ENCODE measurements at places on chromosomes 5 and 9.

- DNase-seq, result no peak
Observed at GRCh38 chr5:180557217-180557809, 34.0 kb downstream of the SCGB3A1 start.

DNA sequence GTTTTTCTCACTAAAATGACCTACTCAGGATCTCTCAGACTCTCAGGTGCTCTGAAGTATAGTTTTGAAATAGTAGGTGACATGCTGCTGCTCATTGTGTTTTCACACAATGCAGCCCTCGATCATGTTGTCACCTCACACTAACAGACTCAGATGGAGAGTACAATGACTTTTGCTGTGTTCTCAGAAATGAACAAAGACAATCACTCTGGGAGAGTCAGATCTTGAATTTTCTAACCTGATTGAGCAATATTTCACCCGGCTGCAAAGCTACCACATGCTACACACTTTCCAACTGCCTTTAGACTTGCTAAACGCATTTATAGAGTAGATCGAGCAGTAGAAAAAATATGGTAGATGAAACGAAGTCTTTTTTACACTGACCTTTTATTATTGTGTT, 113.4 kb downstream of the ST8SIA4 start:
- DNase-seq, result no peak

GRCh38 chr9:90544488-90544887, 98.1 kb downstream of the DIRAS2 start:
- DNase-seq, result no peak

DNA sequence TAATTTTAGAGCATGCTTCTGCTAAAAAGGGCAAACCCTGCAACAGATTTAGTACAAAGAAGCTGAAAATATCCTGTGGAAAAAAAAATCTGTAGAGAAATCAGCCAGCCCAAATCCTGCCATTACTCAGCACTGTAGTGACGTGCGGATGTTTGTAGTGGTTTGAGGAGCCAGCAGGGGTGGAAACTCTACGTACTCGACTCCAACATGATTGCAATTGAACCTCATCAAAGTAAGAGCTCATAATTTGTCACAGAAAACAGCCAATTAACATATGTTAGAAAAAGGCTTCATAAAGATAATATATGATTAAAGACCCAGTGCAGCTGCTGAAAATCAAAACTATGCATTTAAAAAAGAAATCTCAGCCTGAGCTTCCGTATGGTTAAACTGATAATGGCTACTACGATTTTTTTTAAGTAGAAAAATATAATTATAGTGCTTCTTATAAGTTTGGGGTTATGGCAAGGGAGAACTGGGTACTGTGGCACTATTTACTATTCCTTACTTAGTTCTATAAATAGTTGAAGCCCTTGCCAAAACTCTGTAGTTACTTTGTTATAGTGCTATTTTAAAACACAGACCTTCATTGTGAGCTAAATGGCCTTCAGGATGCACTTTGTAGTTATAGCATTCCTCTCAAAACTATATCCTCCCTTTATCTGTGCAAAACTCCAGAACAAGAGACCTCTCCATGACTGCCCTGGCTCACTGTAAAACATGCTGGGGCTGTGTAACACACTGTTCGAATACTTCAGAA, 49.4 kb downstream of the MEF2C start:
- no peak for DNase-seq

DNA sequence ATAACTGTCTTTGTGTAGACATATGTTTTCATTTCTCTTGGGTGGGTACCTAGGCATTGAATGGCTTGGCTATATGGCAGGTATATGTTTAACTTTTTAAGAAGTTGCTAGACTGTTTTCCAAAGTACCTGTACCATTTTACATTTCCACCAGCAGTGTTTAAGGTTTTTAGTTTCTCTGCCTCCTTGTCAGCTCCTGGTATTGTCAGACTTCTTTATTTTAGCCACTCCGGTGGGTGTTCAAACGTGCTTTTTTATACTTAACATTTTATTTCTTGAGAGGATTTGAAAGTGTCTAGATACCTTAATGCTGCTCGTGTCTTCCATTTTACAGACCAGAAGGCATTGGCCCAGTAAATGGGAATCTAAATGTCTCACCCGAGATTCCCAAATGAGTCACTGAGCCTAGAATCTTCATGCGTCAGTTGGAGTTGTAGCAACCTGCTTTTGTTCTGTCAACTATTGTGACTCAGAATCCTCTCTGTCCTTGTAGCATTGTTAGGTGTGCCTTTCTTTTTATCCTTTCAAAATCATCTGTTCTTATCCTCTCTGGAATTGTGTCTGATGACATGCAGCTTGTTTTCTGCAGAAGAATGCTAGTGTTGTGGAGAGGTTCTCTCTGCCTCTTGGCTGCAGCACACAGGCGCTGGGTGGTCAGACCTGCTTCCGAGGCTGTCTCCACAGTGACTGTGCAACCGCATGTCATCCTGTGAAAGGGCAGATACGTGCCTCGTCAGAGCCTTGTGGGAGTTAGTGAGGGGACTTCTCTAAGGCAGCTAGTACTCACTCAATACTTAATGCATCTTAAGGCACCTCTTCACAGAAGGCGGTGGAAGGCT, 291.8 kb downstream of the AOPEP start:
- no peak for DNase-seq

- DNase-seq, result peak; percentile 52
Observed at GRCh38 chr5:39424736-39425637, at the start of gene DAB2. Gene DAB2 (minus strand): TSS chr5:39424980. CDS start chr5:39394320, 30,660 bp downstream.

DNA sequence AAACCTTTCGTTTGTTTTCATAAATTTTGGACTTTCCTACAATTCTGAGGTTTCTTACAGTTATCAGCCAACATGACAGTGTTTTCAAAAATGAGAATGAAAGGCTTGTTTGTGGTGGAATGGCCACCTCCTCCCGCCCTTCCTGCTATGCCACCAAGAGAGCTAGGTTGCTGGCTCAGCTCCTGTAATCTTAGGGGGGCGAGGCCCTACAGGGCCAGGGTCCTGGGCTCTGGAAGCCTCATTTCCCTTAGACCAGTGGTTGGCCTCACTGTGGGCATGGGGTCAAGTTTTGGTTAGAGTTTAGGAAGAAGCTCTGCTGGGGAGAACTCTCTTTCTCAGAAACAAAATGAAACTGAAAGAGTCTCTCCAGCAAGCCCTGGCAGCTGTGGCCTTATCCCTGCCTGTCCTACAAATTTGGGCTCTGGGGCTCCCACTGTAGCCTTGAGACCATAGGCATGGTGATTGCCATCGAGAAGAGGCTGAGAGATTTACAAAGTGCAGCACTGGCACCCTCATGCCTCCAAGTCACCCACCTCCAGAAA, 66.2 kb downstream of the IRX1 start:
- no peak for DNase-seq

DNA sequence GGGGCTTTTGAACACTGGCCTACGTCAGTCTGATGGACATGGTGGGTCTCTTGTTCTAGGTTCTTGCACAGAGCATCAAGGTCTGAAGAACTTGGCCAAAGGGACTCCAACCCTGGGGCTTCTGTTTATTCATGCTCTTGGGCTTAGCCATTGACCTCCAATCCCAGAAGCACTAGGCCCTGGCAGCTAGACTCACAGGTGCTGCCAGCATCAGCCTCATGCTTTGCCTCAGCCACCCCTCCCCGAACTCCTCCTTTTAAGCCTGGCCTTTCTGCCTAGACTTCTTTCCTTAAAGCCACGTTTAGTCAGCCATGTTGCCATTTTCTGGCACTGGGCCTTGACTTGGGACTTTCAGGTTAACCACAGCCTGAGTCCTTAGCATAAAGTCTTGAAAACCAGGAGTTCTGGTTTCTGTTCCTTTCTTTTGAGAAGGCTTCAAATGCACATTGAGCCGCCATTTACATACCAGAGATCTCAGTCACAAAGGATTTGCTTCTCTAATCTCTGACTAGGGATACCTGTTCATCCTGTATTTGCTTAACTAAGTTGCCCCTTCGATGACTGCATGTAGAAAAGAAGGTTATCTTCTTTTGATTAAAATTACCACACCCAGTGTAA, 54.7 kb downstream of the ANGPTL2 start:
- DNase-seq, result no peak

DNA sequence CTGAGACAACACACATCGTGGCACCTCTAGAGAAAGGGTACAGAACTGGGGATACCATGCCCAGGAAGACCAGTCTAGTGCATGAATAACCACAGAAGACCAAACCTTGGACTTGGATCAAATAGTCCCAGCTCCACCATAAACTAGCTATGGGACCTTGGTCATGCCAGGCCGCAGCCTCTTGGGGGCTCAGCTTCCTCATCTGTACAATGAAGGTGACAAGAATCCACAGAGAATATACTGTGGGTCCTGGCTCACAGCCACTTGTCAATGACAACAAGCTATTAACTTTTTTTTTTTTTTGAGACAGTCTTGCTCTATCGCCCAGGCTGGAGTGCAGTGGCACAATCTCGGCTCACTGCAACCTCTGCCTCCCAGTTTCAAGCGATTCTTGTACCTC, 3.9 kb downstream of the KYAT1 start:
- no peak for DNase-seq

DNA sequence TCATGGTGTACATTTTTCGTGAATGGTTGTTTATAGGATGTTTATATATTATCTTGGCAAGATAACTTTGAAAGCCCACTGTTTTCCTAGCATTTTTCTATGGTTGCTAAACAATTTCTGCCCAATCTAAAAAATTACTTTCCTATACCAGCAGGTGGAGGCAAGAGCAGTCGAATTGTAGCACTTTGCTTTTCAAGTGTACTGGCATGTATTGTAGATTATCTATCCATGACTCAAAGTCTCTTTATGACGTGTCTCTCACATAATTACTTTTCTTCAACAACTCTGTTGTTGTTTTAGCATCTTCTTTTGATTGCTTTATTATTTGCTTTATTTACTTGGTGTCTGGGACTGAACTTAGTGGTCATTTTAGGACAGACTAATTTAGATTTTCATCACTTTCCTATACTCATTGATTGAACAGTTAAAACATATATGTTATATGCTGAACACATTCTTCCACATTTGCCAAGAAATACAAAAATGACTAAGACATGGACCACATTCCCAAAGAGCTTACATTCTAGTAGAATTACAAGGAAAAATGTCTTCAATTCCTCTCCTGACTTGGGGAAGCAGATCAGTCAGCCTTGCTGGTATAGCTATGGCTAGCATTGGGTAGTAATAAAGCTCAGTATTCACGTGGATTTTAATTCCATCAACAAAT, 20.7 kb downstream of the NLN start:
- no peak for DNase-seq

GRCh38 chr9:136619742-136620440, 42.8 kb upstream of the EGFL7 start:
- DNase-seq, result no peak

DNA sequence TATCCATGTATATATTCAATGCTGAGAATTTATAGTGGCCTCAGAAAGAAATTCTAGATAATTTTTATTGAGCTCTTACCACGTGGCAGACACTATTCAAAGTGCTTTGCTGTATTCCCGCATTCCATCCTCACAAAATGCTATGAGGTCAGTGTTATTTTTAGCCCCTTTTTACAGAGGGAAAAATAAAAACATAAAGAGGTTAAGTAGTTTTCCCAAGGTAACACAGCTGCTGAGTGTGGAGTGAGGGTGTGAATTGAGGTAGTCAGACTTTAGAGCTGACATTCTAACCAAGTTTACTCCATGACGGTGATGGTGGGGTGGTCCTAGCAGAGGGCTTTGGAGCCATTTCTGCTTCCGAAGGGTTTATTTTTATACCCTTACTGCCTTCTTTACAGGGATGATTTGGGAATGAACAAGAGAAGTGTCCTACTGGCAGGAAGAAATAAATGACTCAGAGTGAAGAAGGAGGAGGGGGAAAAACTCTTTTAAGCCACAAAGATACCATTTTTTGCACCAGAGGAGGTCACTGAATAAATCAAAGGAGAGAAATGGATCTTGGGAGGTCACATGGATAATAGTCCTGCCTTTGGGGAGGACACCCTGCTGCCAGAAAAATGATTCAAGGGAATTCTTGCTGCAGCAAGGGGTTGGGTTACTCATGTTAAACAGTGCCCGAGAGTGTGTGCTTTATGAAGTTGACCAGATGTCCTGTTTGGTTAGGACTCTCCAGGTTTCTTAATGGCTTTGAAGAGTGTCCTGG, 76.1 kb downstream of the HMHB1 start:
- no peak for DNase-seq

DNA sequence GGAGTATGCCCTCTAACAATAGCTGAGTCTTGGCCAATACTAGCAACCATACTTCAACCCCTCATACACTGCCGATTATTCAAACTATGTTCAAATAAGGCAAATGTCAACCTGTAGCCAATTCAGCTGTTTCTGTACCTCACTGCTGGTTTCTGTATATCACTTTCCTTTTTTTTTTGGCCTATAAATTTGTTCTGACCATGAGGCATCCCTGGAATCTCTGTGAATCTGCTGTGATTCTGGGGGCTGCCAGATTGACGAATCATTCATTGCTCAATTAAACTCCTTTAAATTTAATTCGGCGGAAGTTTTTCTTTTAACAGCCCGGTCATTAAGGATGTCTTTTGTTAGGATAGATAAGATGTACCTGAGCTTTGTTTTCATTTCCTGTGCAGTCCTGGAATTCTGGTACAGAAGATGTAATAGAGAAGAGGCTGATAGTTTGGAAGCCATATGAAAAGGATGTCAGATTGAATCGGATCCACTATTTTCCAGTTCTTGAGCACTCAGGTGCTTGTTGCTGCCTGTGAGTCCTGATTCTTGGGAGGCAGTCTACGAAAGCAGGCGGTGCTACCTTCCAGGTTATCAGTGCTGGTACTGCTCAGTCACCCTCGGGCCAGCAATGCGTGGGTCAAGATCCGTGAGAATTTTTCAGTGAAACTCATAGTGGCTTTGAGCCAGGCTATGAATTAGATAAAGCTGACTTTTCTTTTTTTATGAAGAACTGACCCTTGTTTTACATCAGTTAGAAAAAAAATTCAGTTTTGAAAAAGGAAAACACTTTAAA, 106.2 kb upstream of the TUT7 start:
- DNase-seq, result no peak

GRCh38 chr9:70597886-70598285, 183.4 kb upstream of the KLF9 start:
- no peak for DNase-seq

GRCh38 chr9:107154291-107154690, 128.8 kb upstream of the RAD23B start:
- no peak for DNase-seq

DNA sequence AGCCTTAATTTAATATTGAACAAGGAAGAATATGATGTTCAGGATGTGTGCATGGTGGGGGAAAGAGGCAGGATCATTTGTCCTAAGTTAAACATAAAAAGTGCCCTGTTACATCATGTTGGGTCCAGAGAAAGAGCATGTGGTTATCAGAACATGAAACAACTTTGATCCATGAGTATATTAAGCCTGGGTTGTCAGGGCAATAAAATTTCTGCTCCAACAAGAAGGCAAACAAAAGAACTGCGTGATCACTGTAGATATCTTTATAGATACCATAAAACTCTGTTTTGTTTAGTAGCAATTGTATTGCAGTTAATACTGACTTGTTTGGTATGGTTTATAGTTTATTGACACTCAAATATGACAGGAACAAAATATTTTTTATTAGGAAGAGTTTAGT, 35.2 kb downstream of the PCA3 start:
- no peak for DNase-seq

DNA sequence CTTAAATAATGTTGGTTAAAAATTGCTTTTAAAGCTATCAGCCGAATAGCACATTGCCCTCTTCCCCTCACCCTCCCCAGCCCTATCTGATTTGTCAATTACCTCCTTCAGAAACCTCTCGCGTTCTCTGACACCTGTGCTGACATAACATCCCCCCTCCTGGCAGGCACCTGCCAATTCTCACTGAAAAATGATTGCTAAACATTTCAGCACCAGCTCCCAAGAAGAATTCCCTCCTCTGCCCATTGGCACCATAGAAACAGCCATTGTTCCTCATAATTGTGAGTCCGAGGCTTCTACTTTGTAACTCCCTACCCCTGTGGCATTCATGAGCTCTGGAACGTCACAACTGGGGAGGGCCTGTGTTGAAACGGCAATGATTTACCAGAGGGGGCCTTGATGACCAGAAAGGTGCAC, 20.2 kb downstream of the CDH6 start:
- no peak for DNase-seq

All from NCI-H1930 (cell line).